Stomach (tissue), 19 donors: ENCODE measurements at places on chromosomes 7 and 10. TPM values are rescaled to one million over a fixed set of nuclear protein-coding genes. Genes with fewer than 3 reads are reported as not detected.

C7orf57 gene
- total RNA-seq, result not detected

TMEM184A gene
- total RNA-seq, result 99.4 TPM

GLRX3 gene
- total RNA-seq, result 67.4 TPM

CCL26 gene
- total RNA-seq, result not detected

TRIL gene
- 3.6 TPM for total RNA-seq

- no peak for DNase-seq
Measured at GRCh38 chr7:81013083-81013817, 94.4 kb upstream of the SEMA3C start.

DNA sequence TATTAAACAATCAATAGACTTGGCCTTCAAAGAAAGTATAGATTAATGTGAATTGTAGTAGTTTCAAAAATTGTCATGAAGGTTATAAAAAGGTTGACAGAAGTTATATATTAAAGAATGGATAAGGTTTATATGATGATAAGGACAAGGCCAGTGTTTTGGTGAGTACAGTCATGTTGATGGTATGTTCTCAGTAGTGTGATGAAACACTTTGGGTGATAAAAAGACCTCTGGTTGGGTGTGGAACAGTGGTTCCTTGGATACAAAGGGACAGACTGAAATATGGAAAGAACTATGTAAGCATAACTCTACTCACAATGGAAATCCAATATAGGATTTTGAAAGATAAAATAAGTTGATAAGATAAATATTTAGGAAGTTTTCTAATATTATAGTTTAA lies 866.3 kb downstream of the ANKRD7 start:
- no peak for DNase-seq

- DNase-seq, result no peak
Measured at GRCh38 chr7:4939971-4940728, 18.8 kb downstream of the MMD2 start.

GRCh38 chr10:69842882-69843281 lies 41.2 kb downstream of the COL13A1 start:
- peak; percentile 53 for DNase-seq

GRCh38 chr10:12658526-12658925 lies 309.2 kb downstream of the CAMK1D start:
- no peak for DNase-seq

DNA sequence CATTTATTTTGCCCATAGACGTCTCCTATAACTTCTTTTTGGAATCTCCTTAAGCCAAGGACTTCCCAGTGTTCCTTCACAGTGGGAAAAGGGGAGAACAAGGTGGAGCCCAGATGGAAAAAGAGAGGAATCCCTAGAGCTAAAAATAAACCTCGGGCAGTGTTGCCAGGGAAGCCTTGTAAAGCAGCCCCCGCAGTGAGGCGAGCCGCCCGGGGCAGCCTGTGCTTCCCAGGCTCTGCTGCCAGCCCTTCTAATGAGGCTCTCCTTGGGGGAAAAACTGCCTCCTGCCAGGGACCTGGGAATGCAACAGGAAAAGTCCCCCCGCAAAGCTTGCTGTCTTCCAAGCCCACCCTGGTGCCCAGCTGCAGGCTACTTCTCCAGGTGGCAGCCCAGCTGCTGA lies 71.7 kb downstream of the SH3PXD2A start:
- DNase-seq, result peak; percentile 65

DNA sequence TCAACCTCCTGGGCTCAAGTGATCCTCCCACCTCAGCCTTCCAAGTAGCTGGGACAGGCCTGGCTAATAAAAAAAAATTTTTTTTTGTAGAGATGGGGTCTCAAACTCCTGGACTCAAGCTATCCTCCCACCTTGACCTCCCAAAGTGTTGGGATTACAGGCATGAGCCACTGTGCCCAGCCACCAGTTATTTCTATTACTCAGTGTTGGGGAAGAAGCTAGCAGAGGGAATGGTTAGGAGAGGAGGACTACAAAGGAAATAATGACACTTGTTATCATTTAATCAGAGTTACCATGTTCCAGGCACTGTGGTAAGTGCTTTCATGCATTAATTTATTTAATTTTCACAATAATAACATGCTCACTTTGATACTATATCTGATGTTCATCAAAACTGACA lies 17.6 kb upstream of the BTRC start:
- DNase-seq, result no peak

DNA sequence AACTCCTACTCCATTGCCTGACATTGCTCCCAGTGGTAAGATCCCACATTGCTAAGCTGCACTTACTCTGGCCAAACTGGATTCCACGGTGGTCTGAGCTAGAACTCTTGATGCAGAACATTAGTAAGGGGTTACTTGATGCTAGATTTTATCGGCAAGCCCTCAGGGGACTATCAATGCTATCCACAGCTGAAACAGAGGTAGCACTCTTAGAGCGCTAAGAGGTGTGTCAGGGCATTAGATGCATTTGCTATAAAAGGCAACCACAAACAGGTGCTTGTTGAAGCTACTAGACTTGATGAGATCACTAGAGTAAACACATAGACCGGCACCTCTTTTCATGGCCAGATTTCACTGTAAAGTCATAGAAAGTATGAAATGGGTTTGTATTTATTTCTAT lies 116.3 kb downstream of the MDFIC start:
- DNase-seq, result no peak
